ENCODE measurements at places on chromosomes 11 and 22.

DNA sequence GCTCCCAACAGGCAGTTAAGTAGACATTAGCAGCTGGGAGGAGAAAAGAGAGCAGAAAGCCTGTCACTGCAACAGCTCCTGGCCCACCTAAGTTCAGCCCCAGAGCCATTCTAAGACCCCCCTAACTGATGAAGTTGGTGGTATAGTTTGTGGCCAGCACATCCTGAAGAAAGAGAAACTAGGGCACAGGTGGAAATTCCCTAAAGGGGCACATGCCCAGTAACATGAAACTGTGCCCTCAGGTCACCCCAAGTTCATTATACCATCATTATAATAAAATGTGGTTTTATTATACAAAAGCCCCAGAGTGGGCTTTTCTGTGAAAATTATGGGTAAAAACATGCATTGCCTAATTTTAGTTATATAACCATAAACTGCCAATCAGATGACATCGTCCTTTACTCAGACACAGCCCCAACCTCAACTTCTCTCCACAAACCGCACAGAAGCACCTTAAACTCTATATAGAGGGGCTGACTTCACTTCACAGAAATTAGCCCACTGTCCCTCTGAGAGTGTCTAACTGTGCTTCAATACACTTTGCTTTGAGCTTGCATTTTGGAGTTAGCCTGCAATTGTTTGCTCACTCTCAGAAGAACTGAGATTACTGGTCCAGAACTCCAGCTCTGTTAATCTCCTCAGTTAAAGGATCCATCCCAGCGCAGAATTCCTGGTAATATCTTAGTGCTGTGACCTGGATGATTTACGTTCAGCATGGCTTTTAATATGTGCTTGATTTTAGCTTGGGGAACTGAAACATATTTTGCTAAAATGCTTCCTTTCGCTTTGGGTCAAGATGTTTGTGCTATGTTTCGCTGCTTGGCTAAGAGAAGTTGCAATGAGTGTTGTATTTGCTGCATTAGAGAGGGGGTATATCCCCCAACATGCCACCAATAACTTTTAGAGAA lies 1.8 kb upstream of the APOL3 start:
- DNase-seq = peak; percentile 61
- peak overlapping the region; percentile 96 for H3K4me3 ChIP-seq
- H3K27me3 ChIP-seq = no peaks in the 10 kb centered on the region
- peaks cover 97% of the 10 kb centered on the region for H3K36me3 ChIP-seq

DNA sequence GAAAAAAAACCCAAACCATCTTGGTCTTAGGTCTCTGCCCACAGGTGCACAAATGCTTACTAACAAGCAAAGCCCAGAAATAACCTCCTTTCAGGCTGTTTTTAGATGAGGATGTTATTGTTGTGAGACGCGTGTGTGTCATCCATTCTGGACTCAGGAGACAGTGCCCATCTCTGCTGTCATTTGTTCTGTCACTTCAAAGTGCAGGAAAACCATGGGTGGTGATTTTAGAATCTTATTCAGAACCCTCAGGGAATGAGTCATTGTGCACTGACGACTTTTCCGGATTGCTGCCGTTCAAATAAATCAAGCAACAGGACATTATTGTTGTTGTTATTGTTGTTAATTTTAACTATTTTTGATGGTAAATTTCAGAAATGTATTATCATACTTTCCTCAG lies 110.3 kb downstream of the LRRC32 start:
- no peaks in the 10 kb centered on the region for H3K4me1 ChIP-seq
- peaks cover 9% of the 10 kb centered on the region for H3K27me3 ChIP-seq
- H3K27ac ChIP-seq = no peak overlapping the region
- peaks cover 2% of the 10 kb centered on the region for H3K36me3 ChIP-seq
- no peak overlapping the region for H3K4me3 ChIP-seq

GRCh38 chr11:57307666-57308270 lies 17.0 kb downstream of the TNKS1BP1 start:
- H3K4me3 ChIP-seq = no peak overlapping the region
- no peak for DNase-seq
- peaks cover 15% of the 10 kb centered on the region for H3K4me1 ChIP-seq
- no peaks in the 10 kb centered on the region for H3K27me3 ChIP-seq
- peaks cover 8% of the 10 kb centered on the region for H3K36me3 ChIP-seq

- H3K36me3 ChIP-seq = peaks cover 2% of the 10 kb centered on the region
- no peak overlapping the region for H3K4me3 ChIP-seq
- DNase-seq = no peak
- peak overlapping the region; percentile 85 for H3K27ac ChIP-seq
- H3K4me1 ChIP-seq = peaks cover under 1% of the 10 kb centered on the region
Measured at GRCh38 chr22:24128021-24128420, 53.3 kb upstream of the SUSD2 start.

- peaks cover 1% of the 10 kb centered on the region for H3K4me1 ChIP-seq
- no peak overlapping the region for H3K27ac ChIP-seq
- H3K27me3 ChIP-seq = peaks cover 44% of the 10 kb centered on the region
- H3K4me3 ChIP-seq = no peak overlapping the region
- H3K36me3 ChIP-seq = no peaks in the 10 kb centered on the region
Measured at GRCh38 chr11:95714843-95715776, 74.5 kb downstream of the FAM76B start.

GRCh38 chr11:125227151-125227550 lies 62.6 kb downstream of the PKNOX2 start:
- no peak for DNase-seq
- no peak overlapping the region for H3K27ac ChIP-seq
- no peaks in the 10 kb centered on the region for H3K4me1 ChIP-seq
- peaks cover 56% of the 10 kb centered on the region for H3K27me3 ChIP-seq
- H3K4me3 ChIP-seq = no peak overlapping the region
- peaks cover 3% of the 10 kb centered on the region for H3K36me3 ChIP-seq

- peaks cover 47% of the 10 kb centered on the region for H3K36me3 ChIP-seq
- H3K27ac ChIP-seq = peak overlapping the region; percentile 98
- peak overlapping the region; percentile 96 for H3K4me3 ChIP-seq
- H3K27me3 ChIP-seq = no peaks in the 10 kb centered on the region
Measured at GRCh38 chr11:73983741-73984538, 1.3 kb upstream of the UCP2 start.

DNA sequence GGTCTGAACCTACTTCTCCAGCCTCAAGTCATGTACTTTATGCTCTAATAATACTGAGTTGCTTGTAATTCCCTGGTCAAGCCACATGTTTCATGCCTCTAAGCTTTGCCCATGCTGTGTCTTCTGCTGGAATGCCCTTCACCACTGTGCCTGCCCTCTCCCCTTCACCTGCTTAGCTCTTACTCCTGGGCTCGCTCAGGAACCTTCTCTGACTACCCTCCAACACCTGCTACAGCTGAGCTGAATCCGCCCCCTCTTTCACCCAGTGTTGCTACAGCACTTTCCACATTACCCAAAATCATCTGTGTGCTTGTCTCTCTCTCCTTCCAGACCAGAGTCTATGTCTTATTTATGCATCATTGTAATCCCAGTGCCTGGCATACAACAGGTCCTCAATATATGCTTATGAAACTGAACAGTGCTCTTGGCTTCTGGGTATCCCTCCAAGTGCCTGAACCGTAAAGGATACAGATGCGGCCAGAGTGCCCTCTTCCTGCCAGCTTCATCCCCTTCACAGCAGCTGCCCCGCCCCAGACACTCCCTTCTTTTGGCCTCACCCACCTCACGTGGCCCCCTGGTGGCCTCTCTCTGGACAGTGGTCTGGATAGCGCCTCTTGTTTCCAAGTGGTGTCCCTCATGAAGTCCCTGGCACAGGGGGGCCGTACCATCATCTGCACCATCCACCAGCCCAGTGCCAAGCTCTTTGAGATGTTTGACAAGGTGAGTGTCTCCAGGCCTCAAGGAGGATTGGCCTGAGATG lies 7.1 kb downstream of the ABCG4 start:
- H3K27me3 ChIP-seq = peaks cover 53% of the 10 kb centered on the region
- no peak for DNase-seq
- H3K36me3 ChIP-seq = no peaks in the 10 kb centered on the region

DNA sequence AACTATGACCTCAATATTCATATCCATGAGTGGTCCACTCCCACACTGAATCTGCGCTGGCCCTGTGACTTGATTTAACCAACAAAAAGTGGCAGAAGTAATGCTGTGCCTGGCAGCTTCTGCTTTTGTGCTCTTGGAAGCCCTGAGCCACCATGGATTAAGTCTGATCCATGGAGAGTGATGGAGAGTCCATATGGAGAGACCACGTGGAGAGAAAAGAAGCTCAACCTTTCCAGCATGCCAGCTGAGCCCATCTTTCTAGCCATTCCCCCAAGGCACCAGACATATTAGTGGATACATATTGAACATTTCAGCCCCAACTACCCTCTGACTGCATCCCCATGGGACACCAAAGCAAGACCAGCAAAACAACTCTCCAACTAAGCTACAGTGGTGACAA lies 16.0 kb downstream of the LRRC55 start:
- no peak for DNase-seq
- H3K27me3 ChIP-seq = peaks cover 16% of the 10 kb centered on the region
- no peak overlapping the region for H3K4me3 ChIP-seq
- no peaks in the 10 kb centered on the region for H3K4me1 ChIP-seq

DNA sequence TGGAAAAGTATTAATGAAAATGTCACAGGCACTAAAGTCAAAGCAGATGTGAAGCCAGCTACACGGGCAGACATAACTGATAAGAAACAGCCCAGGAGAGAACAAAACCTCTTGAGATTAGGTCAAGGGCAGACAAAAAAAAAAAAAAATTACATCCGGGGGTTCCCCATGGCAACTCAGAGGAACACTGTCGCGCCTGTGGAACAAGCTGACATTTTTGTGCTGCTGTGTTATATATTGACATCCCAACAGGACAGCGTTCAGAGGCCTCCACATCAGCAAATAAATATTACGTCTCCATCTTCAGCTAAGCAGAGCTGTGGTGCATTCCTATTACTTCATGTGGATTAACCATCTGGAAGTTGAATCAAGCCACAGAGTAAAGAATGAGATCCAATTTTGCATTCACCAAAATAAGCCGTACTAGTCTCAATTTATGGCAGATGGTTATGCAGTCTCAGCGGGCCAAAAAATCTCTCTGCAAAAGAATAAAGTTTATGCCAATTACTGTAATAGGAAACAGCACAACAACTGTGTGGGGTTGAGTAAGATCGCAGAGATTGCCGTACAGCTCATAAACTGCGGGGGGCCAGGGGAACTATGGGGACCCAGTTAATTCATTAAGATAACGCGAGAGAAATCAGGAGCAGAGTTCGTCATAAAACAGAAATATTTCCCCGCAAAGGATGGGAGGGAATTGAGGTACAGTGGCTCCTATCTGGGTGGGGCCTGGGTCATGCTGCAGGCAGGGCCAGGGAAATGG lies 41.3 kb upstream of the MN1 start:
- H3K4me1 ChIP-seq = peaks cover 4% of the 10 kb centered on the region
- H3K27me3 ChIP-seq = no peaks in the 10 kb centered on the region
- no peak overlapping the region for H3K27ac ChIP-seq
- no peak for DNase-seq

- peaks cover 35% of the 10 kb centered on the region for H3K36me3 ChIP-seq
- no peaks in the 10 kb centered on the region for H3K27me3 ChIP-seq
- peaks cover 5% of the 10 kb centered on the region for H3K4me1 ChIP-seq
- no peak overlapping the region for H3K4me3 ChIP-seq
- no peak for DNase-seq
Measured at GRCh38 chr22:24324137-24324536, 53.5 kb downstream of the SPECC1L start.

GRCh38 chr22:41762980-41763779 lies 37.3 kb upstream of the CCDC134 start:
- H3K4me3 ChIP-seq = no peak overlapping the region
- H3K27me3 ChIP-seq = no peaks in the 10 kb centered on the region
- no peak overlapping the region for H3K27ac ChIP-seq
- H3K36me3 ChIP-seq = no peaks in the 10 kb centered on the region
- peaks cover 5% of the 10 kb centered on the region for H3K4me1 ChIP-seq
- peak; percentile 22 for DNase-seq

GRCh38 chr22:37843741-37844089 lies 419 bp downstream of the ANKRD54 start:
- H3K27me3 ChIP-seq = no peaks in the 10 kb centered on the region
- peak overlapping the region; percentile 76 for H3K4me3 ChIP-seq
- peak overlapping the region; percentile 75 for H3K27ac ChIP-seq
- DNase-seq = no peak

DNA sequence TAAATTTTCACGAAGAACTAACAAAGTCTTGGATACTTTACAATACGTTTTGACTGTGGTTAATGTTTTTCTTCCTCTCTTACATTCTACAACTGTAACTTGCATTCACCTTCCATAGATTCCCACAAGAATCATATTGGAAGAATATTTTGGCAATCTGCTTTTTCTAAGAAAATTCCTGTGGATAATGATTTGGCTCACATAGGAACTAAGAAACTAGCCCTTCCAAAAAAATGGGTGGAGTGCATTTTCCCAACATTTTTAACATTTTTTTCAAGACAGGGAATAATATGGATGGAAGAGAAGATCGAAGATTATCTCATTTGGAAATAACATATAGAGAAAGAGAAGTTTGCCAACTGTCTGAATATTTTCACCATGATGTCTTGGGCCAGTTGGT lies 256.9 kb upstream of the POU2AF2 start:
- no peaks in the 10 kb centered on the region for H3K36me3 ChIP-seq
- H3K27ac ChIP-seq = no peak overlapping the region
- no peaks in the 10 kb centered on the region for H3K4me1 ChIP-seq
- no peak for DNase-seq
- H3K4me3 ChIP-seq = no peak overlapping the region
- H3K27me3 ChIP-seq = peaks cover 11% of the 10 kb centered on the region

DNA sequence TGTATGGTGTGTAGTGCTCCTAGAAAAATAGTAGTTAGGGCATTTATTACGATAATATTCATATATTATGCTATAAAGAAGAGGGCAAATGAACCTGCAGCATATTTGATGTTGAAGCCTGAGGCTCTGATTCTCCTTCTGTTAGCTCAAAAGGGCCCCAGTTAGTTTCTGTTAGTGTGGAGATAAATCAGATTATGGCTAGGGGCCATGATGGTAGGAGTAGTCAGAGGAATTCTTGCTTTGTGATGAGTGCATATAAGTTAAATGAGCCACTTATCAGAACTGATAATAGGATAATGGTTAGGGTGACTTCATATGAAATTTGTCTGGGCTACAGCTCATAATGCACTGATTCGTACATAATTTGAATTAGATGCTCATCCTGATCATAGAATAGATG lies 298.4 kb downstream of the DYNC2H1 start:
- H3K36me3 ChIP-seq = no peaks in the 10 kb centered on the region
- H3K4me1 ChIP-seq = no peaks in the 10 kb centered on the region
- H3K27ac ChIP-seq = no peak overlapping the region
- DNase-seq = no peak
- no peak overlapping the region for H3K4me3 ChIP-seq

DNA sequence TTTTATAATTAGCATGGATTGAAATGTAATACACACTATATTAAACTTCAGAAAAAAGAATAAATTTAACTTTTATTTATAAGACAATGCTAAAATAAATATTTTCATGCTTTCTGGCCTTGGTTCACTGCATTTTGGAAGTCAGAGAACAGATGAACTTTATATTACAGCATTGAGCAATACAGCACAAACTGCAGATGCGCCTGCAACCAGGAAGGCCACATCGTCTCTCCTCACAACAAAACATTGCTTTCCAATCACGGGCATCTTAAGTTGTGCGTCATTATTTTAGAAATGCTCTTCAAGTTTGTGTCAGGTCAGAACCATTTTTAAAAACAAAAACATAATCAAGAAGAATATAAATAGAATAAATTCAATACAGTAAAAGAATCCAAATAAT lies 89.3 kb upstream of the CEP126 start:
- H3K27me3 ChIP-seq = no peaks in the 10 kb centered on the region
- no peaks in the 10 kb centered on the region for H3K4me1 ChIP-seq
- H3K4me3 ChIP-seq = no peak overlapping the region
- no peak for DNase-seq
- no peaks in the 10 kb centered on the region for H3K36me3 ChIP-seq
- no peak overlapping the region for H3K27ac ChIP-seq

Data from effector memory CD8-positive, alpha-beta T cell (primary cell).